Activated CD4-positive, alpha-beta T cell treated with anti-CD3 and anti-CD28 coated beads, Interleukin-2, amount 10 ng/mL, durations not matched to agents 24 days and 14 days (primary cell): ENCODE measurements at places on chromosomes 3 and 15. TPM values are rescaled to one million over a fixed set of nuclear protein-coding genes. Genes with fewer than 3 reads are reported as not detected.

GRCh38 chr15:66862940-66863335 lies 160.9 kb downstream of the SMAD6 start:
- H3K36me3 ChIP-seq, result no peaks in the 10 kb centered on the region
- H3K27me3 ChIP-seq, result peaks cover 16% of the 10 kb centered on the region

The LIPC gene
- 0.80 and 0.93 TPM in 2 replicates for total RNA-seq

The FOXB1 gene
- total RNA-seq, result 0.54 and 0.68 TPM in 2 replicates

- DNase-seq, result no peak
- peak overlapping the region; percentile 87 for H3K27ac ChIP-seq
- H3K4me1 ChIP-seq, result peaks cover 49% of the 10 kb centered on the region
- no peaks in the 10 kb centered on the region for H3K27me3 ChIP-seq
- no peaks in the 10 kb centered on the region for H3K36me3 ChIP-seq
- peak overlapping the region; percentile 71 for H3K4me3 ChIP-seq
Observed at GRCh38 chr15:92822216-92823144, 77.6 kb upstream of the CHD2 start.

GRCh38 chr3:63351159-63352007 lies 73.3 kb downstream of the SYNPR start:
- no peak overlapping the region for H3K4me3 ChIP-seq
- peak; percentile 58 for DNase-seq
- H3K27me3 ChIP-seq, result peaks cover 6% of the 10 kb centered on the region
- H3K27ac ChIP-seq, result no peak overlapping the region

DNA sequence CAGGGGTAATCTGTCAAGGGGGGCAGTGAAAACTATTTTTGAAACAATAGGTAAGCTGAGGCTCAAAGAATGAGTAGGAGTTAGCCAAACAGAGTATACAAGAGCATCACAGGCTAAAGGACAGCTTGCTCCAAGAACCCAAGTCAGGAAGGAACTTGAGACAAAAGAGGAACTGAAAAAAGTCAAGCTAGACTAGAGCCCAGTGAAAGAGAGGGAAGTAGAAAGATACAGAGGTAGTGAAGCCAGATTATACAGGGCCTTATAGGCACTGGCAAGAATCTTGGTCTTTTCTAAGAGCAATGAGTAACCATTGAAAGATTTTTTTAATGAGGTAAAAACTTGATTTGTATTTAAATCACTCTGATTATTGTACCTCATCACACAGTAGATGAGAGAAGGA lies 69.9 kb downstream of the FILIP1L start:
- H3K4me1 ChIP-seq, result peaks cover 11% of the 10 kb centered on the region
- H3K27me3 ChIP-seq, result peaks cover 1% of the 10 kb centered on the region
- H3K4me3 ChIP-seq, result no peak overlapping the region
- H3K36me3 ChIP-seq, result no peaks in the 10 kb centered on the region
- no peak overlapping the region for H3K27ac ChIP-seq
- no peak for DNase-seq

The ITIH4 gene
- total RNA-seq, result 3.5 and 3.6 TPM in 2 replicates

- no peaks in the 10 kb centered on the region for H3K36me3 ChIP-seq
- no peak overlapping the region for H3K27ac ChIP-seq
- peaks cover 3% of the 10 kb centered on the region for H3K27me3 ChIP-seq
Observed at GRCh38 chr3:102400142-102400541, 34.7 kb upstream of the ZPLD1 start.
